Fibroblast of skin of back (primary cell): ENCODE measurements at places on chromosomes 1 and 21.

DNA sequence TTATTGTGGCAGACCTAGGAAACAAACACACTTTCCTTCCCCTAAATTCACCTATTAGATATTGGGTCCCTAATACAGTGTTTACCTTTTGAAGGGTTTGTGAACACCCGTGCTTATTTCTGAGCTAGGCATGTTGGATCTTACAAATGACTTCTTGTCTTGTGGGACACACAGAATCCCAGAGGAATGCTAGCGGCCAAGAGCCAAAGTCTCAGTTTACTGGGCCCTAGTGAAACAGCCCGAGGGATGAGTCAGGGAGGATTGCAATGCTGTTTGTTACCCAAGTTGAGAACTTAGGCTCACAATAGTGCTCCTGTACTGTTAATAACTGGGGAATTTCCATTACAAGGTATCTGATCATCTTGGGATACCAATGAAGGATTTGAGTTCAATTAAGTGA is 100.1 kb upstream of the AKT3 start:
- DNase-seq = peak; percentile 82

GRCh38 chr1:29410476-29410875 is 174.2 kb downstream of the PTPRU start:
- DNase-seq = no peak

DNA sequence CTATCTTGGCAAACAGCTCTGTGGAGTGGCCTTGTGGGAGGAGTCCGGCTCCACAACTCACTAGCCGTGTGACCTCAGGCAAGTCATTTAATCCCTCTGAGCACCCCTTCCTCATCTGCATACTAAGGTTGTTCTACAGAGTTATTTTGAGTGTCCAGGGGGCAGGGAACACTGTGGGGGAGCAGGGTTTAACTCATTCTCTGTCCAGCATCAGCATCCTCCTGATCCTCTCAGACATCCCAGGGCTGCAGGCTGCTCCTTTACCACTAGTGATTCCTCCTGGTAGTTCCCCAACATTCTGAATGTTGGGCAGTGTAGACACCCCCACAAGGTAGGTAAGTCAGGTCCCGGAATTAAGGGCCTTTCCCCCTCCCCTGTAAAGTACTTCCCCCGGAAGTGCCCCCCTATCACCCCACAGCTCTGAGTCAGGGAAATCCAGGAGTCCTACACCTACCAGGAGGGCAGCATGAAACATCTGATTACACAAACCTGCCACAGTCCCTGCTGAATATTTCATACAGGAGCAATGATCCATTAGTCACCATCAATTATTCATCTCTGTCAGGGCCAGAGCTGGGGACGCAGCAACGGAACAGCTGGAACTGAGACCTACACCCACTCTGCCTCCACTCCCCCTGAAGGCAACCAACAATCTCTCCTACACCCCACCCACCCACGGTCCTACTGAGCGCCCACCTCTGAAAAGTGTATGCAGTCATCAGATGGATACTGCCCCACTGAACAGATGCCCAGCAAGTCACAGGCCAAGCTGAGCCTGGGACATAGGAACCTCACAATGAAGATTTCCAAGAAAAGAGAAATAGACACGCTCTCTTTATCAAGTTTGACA is 20.5 kb downstream of the SYT2 start:
- DNase-seq = no peak

DNA sequence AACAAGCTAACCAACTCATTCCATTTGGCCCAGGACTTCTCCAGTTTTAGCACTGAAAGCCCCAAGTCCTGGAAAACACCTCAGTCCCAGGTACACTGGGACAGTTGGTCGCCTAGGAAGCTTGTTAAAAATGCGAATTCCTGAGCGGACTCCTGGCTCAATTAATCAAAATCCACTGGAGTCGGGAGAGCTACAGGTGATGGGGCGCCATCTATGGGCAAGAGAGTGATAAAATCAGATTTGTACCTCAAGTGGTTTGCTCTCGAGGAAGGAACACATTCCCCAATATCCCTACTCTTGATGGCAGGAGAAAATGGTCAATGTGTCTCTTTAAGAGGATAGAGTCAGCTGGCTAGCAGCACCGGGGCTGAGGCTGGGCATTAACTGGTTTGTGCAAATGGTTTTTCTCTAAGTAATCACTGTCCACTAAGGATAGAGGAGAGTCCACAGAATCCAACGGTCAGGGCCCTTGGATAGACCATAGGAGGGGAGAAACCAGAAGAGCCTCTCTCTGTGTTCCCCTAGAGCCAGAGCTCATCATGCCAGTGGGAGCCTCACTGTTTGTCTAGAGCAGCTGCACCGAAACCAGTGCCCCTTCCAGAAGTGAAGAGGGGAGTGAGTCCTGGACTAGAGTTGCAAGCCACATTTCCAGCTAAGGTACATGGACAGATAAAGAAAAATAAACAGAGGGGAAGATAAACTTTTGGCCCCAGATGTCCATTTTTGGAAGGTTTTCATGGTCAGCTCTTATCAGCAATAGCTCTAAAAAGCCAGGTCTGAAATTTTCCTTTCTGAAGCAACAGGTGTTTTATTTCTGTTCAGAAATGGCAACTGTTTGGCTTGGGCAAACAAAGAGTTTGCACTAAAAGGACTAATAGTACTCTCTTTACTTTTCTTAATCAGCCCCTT is 148.5 kb downstream of the TENT5C start:
- DNase-seq = peak; percentile 62

- no peak for DNase-seq
These were observed 18.5 kb downstream of the RIIAD1 start for GRCh38 chr1:151739590-151740355.

DNA sequence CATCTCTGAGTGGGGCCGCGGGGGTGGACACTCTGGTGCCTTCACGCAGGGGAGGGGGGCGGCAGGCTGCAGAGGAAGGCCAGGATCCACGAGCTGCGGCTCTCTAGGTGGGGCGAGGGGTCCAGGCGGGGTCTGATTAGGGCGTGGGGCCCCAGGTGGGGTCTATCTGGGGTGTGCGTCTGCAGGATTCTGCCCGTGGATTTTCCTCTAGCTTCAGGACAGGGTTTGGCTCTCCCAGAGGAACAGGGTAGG is 6.3 kb downstream of the JMJD4 start:
- DNase-seq = no peak

DNA sequence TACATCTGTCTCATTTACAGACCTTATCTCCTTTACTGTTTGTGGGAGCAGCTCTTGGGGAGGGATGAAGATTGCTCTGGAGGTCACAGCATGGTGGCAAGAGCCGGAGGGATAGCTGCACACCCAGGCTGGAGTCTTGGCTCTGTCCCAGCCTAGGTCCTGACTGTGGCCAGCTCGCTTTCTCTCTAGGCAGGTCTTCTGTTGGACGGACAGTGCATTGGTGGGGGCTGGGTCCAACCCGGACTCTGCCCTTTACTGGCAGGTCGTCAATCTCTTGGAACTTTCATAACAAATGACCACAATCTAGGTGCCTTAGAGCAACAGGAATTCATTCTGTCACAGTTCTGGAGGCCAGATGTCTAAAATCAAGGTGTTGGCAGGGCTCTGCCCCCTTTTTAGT is 319.8 kb upstream of the C1orf174 start:
- no peak for DNase-seq

DNA sequence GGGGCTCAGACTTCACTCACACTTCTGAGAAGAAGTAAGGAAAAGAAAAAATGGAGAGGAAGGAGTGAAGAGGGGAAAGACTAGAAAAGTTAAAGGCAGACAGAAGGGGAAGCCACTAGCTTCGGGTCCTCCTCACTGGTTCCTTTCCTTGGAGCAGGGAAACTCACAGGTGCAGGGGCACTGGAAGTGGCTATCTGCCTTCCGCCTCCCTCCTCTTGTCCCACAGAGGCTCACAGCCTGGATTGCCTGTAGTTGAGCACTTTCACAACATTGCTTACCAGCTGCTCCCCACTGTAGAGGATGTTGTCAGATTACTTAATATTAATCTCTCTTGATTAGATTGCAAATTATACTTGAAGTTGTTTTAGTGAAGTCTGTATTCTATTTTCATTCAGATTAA is 21.6 kb upstream of the ABCA4 start:
- DNase-seq = no peak

DNA sequence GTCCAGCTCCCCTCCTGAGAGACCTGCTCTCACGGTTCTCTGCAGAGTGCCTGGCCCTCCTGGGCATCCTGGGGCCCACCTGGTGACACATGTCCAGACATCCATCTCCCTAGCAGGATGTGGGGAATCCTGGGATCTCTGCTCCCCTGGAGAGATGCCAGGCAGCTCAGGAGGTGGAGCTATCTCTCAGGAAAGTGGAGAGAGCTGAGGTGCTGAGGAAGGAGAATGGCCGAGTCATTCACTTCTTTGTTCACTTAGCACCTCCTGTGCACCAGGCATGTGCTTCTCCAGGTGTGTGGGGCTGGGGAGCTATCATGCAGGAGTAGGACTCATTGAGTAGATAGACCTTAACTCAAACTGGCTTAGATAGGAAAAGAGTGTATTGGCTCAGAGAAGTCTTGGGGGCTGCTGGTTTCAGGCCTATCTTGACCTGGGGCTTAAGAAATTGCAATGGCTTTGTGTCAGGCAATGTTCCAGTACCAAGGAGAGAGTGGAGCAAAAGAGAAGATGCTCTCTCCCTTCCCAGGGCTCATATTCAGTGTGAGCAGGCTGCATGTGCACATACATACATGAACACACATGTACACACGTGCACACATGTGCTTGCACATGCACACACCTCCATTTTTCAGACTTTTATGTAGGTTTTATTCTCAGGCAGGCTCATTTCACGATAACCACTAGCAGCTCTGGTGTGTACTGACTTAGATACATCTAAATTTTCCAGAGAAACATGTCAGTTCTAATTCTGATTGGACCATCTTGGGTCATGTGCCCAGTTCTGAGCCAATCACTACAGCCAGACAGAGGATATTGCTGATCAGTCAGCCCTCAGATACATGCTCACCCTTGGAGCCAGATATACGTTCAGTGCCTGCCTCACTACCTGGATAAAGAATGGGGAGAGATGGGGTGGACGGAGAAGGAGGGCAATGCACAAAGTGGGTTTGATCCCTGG is 437.6 kb downstream of the PTPRU start:
- DNase-seq = no peak

DNA sequence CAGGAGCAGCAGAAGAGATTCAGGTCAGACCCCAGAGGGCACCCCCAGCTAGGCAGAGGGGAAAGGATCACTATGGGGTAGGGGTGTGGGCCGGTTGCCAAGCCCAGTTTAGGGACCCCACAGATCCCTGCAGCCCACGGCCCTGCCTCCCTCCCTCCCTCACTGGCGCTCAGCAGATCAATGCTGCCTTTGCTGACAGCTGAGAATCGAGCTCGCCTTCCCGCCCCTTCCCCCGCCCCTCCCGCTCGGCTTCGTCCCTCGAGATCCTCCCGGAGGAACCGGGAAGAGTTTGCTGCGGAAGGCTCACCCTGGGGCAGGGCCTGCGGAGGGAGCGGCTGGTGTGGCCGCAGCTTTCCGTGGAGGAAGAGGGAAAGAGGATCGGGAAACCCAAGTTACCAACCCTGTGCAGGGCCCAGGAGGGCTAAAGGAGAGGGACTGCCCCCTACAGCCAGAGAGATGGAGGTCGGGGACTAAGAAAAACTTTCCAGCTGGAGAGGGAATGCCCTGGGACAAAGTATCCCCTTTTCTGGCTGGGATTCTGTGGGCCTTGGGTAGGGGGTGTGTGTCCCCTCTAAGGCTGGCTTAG is 1.1 kb upstream of the KCNQ4 start:
- no peak for DNase-seq

- no peak for DNase-seq
These were observed 35.1 kb downstream of the CACNA1S start for GRCh38 chr1:201077116-201077515.

- DNase-seq = no peak
These were observed 1.2 kb downstream of the MCM3AP start for GRCh38 chr21:46284077-46284644.

GRCh38 chr1:193753038-193753756 is 566.8 kb upstream of the B3GALT2 start:
- DNase-seq = no peak

- DNase-seq = no peak
These were observed 289.8 kb upstream of the SNX7 start for GRCh38 chr1:98371764-98372163.

DNA sequence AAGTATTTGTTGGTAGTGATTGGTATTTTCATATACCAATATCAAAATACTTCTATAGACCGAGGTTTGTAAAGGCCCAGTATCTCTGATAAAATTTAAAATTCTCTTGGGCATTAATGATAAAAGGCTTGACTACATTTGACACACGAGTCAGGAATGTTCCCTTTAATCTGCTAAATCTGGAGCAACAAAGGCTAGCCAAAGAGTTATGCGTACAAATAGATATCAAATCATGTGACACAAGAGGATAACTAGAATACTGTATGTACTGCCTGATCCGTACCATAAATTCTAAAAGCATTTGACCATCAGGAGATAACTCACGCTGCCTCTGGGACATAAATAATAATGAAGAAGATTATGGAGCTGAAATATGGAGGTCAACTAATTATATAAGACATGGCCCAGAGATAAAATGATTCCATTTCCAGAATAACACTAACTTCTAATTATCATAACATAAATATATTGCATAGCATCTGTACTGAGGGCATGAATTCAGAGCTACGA is 64.2 kb upstream of the SH3GLB1 start:
- DNase-seq = no peak

- DNase-seq = no peak
These were observed 2.3 kb downstream of the RHOU start for GRCh38 chr1:228737601-228738041.

- DNase-seq = peak; percentile 76
These were observed 475.4 kb downstream of the PTPRU start for GRCh38 chr1:29711582-29712283.

DNA sequence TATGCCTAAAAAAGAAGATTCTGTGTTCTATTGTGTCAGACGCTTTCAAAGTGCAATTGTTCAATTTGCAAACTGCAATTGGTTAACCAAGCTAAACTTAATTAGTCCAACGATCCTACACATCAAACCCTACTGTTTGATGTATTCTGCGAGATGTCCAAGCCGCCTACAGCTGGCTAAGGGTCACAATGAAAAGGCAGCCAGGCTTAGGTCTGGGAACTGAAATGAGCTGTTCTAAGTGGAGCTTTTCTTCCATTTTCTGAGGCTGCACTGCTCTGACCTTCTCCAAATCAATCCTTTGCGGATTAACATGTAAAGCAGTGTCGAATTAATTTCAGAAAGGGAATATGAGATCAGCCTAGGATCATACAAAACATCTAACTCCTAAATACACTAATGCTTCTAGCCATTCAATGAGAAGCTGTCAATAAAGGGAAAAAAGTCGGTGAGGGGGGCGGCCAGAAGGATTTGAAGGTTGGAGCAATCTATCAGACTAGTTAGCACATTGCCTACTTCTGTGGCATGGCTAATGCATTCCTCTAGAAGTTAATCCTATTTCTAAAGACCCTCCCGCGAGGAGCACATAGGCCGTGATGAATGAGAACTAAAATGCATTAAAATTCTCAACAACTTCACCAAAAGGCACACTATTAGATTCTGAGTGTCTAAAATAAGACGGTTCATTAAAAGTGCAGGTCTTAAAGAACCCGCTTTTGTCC is 119.0 kb downstream of the SIM2 start:
- DNase-seq = no peak

DNA sequence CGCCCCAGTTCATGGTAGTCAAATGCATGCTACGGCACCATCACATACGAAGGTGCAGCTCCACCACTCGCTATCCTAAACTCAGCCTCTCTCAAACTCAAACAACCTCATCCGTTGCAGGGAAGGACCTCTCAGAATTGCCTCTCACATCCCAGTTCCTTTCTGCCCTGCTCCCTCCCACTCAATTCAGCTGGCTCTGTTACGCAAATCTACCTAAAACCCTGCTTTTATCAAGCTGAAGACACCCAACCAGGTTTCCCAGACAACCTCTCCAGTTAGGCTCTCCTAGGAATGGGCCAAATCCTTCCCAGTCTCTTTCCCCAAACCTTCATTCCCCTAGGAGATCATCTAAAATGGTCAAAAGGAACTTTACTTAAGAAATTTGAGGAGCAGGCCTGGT is 62.9 kb downstream of the CLSTN1 start:
- no peak for DNase-seq
